ENCODE measurements at places on chromosomes 5 and 9.

GRCh38 chr5:44807269-44807668, 1.5 kb upstream of the MRPS30 start:
- no peak for DNase-seq

DNA sequence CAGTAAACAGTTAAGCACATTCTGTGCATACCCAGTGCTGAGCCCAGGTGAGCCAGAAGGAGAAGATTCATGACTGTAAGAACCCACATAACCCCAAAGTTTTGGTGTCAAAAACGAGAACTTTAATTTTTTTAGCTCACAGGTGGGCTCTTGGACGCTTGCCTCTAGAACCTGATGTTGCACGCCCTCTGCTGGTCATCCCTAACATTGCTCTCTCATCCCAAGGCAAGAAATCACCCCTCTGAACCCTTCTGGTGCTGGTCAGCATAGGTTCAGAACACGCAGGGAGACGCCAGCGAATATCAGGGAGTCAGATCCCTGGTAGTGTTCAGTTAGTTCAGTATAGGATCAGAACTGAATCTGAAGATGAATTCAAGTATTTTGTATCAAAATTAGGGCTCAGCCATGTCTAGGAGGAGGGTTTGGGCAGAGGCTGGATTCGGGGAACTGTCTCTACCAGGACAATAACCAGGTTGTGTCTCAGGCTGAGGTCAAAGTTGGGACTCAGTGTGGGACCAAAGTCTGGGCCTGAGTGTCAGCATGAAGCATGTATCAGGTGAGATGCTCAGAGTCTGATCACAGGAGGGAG, 4.1 kb upstream of the DNAJB5 start:
- peak; percentile 71 for DNase-seq

- DNase-seq: no peak
Observed at GRCh38 chr5:118808441-118808840, 179.9 kb downstream of the DTWD2 start.

GRCh38 chr5:76145945-76146344, 62.8 kb downstream of the SV2C start:
- no peak for DNase-seq

- no peak for DNase-seq
Observed at GRCh38 chr5:167820101-167820990, 471.1 kb upstream of the WWC1 start.

Data from ascending aorta (tissue), 2 donors.